Activated naive CD4-positive, alpha-beta T cell treated with anti-CD3 and anti-CD28 coated beads, Interleukin-2, amount 10 ng/mL, durations not matched to agents 7 days and 5 days (primary cell): ENCODE measurements at places on chromosomes 1 and 21.

- DNase-seq = peak; percentile 37
Observed at GRCh38 chr1:78673120-78673519, 23.5 kb downstream of the IFI44 start.

GRCh38 chr1:193355178-193355577 lies 168.8 kb upstream of the B3GALT2 start:
- DNase-seq = no peak

- DNase-seq = peak; percentile 52
Observed at GRCh38 chr1:234978397-234979295, 150.0 kb downstream of the TOMM20 start.

GRCh38 chr1:68051475-68051874 lies 1.0 kb upstream of the DIRAS3 start:
- DNase-seq = no peak

DNA sequence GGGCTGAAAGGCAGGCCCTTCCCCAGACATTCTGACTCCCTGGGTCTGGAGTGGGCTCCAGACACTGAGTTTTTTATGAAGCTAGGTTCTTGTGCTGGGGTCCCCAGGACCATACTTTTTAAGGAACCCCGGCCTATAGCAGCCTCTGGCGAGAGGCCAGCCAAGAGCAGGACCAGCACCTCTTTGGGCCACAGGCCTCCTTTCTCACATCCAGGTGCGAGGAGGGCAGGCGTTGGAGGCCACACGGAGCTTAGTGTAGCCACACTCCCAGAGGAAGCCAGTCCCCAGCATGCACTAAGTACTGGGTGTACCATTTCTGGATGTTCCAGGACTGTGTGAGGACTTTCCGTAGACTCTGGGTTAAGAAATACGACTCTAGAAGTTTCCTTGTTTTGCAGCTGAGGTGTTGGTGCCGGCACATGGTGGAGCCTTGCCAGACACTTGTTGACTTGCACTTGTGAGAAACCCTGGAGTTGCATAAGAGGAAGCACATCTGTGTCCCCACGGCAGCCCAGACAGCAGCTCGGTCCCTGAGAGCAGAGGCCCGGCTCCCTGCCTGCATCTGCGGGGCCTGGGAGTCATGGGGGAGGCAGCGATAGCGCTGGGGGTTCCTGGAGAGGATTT lies 122.2 kb upstream of the VAMP3 start:
- DNase-seq = no peak

GRCh38 chr1:100950781-100951180 lies 54.9 kb downstream of the SLC30A7 start:
- DNase-seq = no peak

GRCh38 chr1:117709249-117709691 lies 103.4 kb downstream of the TENT5C start:
- no peak for DNase-seq

DNA sequence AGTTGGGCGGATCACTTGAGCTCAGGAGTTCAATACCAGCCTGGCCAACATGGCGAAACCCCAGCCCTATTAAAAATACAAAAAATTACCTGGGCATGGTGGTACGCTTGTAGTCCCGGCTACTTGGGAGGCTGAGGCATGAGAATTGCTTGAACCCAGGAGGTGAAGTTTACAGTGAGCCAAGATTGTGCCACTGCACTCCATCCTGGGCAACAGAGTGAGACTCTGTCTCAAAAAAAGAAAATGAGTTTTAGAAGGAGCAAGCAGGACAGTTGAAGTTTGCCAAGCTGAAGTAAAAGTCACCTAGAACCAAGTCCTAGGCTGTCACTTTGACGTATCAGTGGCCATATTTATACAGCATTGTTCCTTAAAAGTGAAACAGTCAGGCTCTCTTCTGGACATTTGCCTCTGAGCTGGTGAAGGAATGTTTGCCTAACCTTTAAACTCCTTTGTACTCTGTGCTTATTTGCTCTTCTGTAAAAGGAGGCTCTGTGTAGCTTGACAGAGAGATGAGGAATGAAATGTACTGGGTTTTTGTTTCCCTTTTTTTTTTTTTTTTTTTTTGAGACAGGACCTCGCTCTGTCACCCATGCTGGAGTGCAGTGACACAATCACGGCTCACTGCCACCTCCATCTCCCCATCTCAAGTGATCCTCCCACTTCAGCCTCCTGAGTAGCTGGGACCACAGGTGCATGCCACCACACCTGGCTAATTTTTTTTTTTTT lies 2.8 kb downstream of the RAB4A start:
- DNase-seq = no peak

DNA sequence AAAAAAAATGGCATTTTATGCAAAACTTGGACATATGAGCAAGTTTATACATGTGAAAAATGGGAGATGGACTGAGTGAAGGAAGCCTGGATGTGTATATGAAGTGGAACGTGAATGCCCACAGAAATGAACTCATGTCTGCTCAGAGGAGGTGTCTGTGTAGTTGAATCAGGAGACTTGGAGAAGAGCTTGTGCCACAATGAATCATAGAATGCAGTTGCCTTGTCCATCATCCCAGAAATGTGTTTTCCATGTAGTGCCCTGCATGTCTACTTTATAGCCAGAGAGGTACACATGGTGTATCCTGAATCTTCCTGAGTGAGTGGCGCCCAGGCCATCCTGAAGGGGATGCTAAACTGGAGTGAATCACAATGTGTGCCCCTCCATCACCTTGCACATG lies 2.6 kb upstream of the ILDR2 start:
- no peak for DNase-seq

GRCh38 chr1:158020886-158021620 lies 27.6 kb downstream of the KIRREL1 start:
- DNase-seq = no peak

GRCh38 chr1:21318714-21319159 lies 28.5 kb upstream of the ECE1 start:
- no peak for DNase-seq

- DNase-seq = no peak
Observed at GRCh38 chr1:62194651-62195544, at the start of gene L1TD1. TSS of gene L1TD1 (plus strand) at chr1:62194849. CDS start at chr1:62206629, 11,780 bp downstream.

DNA sequence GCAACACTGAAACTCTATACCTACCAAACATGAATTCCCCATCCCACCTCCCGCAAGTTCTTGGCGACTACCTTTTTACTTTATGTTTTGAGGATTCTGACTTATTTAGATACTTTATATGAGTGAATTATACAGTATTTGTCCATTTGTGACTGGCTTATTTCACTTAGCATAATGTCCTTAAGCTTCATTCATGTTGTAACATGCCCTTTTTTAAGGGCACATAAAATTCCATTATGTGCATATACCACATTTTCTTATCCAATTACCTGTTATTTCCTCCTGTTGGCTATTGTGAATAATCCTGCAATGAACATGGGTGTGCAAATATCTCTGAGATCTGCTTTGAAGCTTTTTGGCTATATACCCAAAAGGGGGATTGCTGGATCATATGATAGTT lies 22.0 kb upstream of the CHIT1 start:
- no peak for DNase-seq

GRCh38 chr1:233598891-233599541 lies 14.9 kb upstream of the KCNK1 start:
- peak; percentile 24 for DNase-seq

DNA sequence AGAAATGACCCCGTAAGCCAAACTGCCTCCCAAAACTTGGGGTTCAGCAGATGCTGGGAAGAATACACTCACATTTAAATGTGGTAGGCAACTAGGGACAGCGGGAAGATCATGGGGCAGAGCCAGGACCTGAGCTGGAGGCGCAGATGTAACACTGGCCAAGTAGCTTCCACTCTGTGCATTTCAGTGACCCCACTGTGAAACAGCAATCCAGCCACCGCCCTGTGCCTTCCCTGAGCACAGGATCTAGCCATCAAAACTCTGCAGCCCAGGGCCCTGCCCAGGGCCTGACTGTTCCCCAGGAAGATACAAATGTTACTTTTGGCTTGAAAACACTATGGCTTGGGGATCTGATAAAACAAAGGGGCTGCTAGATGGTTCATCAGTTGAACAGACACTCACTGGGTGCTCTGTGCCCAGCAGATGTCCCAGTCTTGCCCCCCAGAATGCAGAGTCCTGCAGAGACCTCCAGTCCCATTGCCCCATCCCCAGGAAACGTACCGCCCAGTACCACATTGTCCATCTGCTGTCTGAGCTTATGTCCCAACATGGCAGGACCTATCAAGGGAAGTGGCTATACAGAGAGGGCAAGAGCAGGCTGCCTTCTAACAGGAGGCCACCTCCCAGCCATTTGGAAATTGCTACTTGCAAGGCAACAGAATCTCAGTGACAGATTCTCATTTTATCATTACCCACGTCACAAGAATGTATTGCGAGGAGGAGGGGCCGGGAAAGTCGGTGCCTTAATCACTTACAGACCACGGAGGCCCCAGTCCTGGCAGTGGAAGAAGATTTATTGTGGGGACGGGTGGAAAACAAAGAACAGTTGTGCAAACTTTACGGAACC lies 124.0 kb downstream of the DMRTB1 start:
- no peak for DNase-seq

GRCh38 chr21:44375281-44375651 lies 21.8 kb downstream of the TRPM2 start:
- DNase-seq = peak; percentile 69

GRCh38 chr1:213492161-213493041 lies 441.4 kb downstream of the RPS6KC1 start:
- DNase-seq = no peak

GRCh38 chr1:229024528-229025130 lies 246.3 kb upstream of the RAB4A start:
- no peak for DNase-seq

- DNase-seq = no peak
Observed at GRCh38 chr1:230274254-230274653, 151.9 kb downstream of the PGBD5 start.

DNA sequence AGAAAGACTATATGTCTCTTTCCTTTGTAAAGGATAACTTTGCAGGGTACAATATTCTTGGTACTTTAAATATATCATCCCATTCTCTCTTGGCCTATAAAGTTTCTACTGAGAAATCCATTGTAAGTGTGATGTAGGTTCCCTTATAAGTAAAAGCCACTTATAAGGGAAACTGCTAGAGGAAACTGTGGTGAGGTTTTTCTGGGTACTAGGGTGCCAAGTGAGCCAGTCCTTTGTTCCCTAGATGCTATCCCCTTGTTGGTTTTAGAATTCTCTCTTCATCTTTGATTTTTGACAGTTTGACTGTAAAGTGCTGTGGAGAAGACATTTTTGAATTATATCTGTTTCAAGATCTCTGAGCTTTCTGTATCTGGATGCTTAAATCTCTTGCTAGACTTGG lies 108.9 kb upstream of the NEK7 start:
- DNase-seq = peak; percentile 51

- DNase-seq = no peak
Observed at GRCh38 chr1:66388913-66389312, 145.0 kb upstream of the SGIP1 start.

- no peak for DNase-seq
Observed at GRCh38 chr1:35748326-35748725, 21.5 kb downstream of the CLSPN start.

- no peak for DNase-seq
Observed at GRCh38 chr1:246785494-246786111, 61.4 kb downstream of the SCCPDH start.

DNA sequence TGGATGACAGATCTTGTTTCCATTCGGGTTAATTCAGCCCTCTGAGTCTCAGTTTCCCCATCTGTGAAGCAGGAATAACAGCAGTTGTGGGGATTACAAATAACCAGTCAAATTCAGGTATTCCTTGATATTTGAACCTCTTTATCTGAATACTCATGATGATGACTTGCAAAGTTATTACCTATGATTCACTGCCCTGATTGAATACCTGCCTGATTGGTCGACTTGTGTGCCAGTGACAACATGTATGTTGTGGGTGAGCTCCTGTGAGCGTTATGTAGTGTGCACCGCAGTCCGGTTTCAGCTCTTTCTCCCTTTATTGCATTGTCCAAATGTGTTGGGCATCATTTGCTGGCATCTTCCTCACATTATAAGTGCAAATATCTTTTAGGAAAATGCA lies 9.5 kb upstream of the TMEM61 start:
- no peak for DNase-seq

GRCh38 chr1:174964261-174964971 lies 35.3 kb upstream of the CACYBP start:
- DNase-seq = peak; percentile 35

DNA sequence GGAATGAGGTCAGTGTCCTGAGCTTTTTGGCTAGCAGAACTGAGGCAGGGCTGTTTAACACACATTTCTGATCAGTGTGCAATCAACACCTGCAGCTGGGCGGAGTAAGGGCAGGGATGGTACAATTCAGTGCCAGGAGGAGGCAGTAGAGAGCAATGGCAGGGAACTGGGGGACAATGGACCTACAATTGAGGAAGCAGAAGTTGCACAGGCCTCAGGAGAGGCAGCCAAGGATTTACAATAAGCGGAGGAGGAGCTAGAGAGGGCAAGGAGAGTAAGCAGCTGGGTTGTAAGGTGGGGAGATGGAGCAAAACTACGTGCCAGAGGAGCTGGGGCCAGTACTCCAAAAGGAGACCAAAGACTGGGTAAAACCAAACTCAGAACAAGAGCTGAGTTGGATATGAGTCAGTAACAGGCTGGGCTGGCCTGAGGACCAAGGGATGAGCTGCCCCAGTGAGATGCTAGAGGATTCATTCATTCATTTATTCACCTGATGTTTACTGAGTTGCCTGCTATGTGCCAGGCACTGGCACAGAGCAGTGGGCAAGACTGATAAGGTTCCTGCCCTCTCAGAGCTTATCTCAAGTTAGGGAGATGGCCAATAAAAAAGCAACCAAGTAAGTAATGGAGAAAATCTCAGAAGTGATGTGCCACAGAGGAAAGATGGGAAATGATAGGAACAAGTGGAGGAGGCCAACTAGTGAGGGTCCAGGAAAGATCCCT lies 10.4 kb upstream of the GALE start:
- DNase-seq = peak; percentile 75

DNA sequence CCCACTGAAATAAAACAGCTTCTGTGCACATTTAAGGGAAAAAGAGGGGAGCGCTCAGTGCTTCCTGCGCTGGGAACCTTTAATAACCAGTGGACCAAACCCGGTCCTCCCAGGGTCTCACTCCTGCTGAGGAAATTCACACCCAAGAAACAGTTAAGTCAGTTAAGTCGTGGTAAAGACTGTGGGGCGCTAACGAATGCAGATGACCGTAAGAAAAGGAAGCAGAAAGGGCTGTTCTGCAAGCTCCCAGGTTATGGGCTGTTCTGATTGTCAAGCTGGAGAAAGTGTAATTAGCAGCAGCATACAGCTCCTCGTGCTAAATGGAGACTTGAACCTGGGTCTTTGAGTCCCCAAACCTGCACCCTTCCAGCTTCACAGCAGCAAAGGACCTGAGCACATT lies 536.6 kb downstream of the NPHP4 start:
- no peak for DNase-seq

DNA sequence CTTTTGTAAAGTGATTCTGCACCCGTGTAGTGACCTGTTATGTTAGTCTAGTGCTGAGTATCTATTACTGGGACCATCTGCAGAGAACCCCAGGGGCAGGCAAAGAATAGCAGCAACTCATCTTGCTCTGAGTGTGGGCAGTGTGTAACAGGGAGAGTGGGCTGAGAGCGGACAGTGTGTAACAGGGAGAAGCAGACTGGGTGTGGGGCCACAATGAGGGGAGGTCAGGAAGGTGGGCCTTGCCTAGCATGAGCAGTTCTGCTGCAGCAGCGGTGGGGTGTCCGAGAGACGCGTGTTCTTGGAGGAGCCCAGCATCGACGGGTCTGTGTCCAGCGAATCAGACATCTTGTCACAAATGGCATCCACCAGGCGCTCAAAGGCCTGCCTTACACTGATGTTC lies 41.2 kb upstream of the NRDC start:
- no peak for DNase-seq
